Activated CD4-positive, alpha-beta T cell treated with anti-CD3 and anti-CD28 coated beads, Interleukin-2, amount 50 U/mL, for 24 hours (primary cell): ENCODE measurements at places on chromosomes 2 and 18.

GRCh38 chr2:168814939-168815907 is 12.8 kb downstream of the NOSTRIN start:
- no peak for DNase-seq

- DNase-seq: no peak
These were observed 147.6 kb upstream of the COPS8 start for GRCh38 chr2:236938126-236938525.

- DNase-seq: no peak
These were observed 371.9 kb downstream of the IRS1 start for GRCh38 chr2:226427538-226428307.

DNA sequence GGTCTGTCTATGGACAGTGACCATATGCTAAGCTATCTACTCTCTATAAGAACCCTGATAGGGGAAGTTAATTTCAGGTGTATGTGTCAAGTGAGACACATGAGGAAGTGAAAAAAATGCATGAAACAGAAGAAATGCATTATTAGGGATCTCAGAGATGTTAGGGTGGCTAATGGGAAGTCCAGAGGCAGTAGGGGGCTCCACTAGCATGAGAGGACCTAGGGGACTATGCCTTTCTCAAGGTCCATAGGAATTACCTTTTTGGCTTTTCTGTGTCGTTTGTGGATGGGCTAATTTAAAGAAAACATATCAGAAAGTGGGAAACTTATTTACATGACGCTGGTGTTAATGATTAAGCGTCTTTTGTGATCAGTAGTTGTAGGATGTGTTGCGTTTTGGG is 1653.2 kb downstream of the DPP10 start:
- DNase-seq: no peak

DNA sequence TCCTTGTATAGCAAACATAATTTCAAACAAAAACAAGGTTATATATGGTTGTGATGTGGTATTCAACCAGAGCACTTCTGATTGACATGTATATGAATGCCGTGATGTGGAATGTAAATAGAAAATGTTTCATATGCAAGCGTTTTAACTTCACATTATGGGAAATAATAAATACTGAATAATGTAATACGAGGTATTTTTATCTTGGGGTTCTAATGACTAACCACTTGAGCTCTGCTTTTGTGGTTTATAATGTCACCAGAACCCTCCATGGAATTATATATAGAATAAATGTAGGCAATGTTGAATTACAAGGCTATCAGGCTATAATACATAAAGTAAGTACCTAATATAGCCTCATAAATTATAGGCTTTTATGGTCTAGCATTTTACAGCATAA is 72.4 kb downstream of the ZNF521 start:
- DNase-seq: no peak

DNA sequence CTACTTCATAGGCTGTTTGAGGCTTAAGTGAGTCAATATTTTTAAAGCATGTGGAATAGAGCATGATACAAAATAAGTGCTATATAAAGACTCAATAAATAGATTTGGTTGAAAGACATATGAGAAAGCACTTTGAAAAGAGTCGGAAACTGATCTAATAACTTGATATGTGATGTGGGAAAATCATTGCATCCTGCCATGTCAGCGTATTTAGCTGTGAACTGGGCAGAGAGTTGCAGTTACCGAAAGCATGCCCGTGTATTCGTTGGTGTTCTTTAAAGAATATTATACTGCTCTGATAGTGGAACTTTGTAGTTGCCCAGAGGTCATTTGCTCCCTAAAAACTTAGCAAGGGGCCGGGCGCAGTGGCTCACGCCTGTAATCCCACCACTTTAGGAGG is 37.8 kb upstream of the ZNF516 start:
- DNase-seq: no peak

GRCh38 chr2:54336136-54336976 is 80.3 kb upstream of the TSPYL6 start:
- DNase-seq: no peak
